AG09309 (cell line): ENCODE measurements at places on chromosomes 1 and 21.
A peak's percentile ranks its signal among the peaks of the same experiment; 100 is the strongest.

GRCh38 chr1:10177876-10178275 lies 32.5 kb upstream of the KIF1B start:
- DNase-seq, result no peak

DNA sequence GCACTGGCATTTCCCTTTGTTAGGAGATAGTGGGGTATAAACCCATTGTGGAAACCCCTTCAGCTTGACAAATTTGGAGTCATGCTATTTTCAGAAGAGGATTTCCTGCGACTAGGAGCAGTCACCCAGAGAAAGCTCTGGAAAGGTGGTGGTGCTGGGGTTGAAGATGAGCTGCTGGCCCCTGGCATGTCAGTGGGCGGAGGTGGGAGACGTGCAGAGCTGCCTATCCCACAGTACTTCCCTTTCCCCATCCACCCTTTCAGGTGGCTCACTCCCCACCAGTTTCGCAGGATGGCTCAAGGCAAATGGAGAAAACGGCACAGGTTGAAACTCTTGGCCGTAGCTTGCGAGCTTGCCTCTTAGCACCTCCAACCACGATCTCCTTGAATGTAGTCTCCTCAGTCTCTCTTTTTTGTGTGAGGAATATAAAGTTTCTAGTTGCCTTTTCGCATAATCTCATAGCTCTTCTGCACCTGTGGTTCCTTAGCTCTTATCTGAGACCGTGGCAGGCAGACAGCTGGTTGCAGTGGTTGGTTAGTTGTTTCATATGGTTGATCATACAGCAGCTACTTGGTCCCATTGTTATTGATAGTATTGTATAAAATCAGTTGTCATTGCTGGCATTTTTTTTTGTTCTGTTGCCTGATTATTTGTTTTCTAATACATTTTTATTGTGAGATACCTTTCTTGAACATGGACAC lies 48.2 kb downstream of the ADARB1 start:
- DNase-seq, result no peak

DNA sequence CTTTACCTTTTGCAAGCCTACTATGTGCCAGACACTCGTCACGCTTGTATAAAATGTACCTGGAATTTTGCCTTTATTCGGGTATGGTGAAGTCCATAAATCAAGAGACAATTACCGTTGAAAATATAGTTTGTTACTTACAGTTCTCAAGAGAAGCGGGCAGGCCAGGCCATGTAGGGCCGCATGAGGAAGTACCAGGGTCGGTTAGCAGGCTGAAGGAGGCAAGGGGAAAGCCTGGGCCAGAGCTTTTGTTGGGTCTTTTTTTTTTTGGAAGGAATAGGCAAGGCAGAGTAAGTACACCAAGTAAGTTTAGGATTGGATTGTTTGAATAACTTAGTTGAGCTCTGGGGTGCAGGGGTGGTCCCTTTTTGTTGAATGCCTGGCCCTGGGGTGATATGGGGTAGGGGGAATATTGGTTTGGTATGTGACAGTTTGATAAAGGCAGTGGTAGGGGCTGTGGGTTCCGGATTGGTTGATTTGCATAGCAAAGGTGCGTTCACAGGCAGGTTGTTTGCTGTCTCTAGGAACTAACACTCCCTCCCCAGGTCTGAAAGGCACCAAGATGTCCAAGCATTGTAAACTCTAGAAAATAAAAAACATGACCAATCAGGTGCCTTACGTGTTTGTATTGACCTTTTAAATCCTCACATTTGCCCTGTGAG lies 80.7 kb downstream of the KAZN start:
- DNase-seq, result no peak

DNA sequence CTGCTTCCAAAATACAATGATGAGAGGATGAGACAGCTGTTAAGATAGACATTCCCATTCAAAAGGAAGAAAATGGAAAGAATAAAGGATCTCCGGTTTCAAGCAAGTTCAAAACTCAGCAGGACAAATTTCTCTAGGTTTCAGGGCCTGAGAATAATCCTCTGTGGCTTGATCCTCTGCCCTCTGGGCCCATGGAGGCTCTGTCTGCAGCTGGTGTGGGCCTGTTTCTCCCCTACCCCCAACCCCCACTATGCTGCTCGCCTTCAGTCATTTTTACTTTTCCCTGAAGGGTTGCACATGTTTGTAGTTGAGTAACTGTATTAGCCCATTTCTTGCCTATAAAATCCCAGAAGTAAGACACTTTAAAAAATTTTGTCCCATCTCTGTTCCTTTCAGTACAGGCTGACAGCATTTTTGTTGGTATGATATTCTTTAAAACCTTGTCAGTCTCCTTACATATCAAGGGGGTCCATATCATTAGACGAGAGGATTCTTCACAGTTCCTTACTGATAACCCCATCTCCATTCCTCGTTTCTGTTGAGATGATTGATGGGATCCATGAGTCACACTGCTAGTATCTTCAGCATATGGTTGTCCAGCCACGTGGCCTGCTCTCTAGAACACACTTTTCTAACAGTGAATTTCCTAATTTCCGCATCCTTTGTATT lies 10.5 kb downstream of the ZMYM4 start:
- no peak for DNase-seq

GRCh38 chr1:175273376-175274031 lies 80.9 kb upstream of the KIAA0040 start:
- DNase-seq, result no peak

DNA sequence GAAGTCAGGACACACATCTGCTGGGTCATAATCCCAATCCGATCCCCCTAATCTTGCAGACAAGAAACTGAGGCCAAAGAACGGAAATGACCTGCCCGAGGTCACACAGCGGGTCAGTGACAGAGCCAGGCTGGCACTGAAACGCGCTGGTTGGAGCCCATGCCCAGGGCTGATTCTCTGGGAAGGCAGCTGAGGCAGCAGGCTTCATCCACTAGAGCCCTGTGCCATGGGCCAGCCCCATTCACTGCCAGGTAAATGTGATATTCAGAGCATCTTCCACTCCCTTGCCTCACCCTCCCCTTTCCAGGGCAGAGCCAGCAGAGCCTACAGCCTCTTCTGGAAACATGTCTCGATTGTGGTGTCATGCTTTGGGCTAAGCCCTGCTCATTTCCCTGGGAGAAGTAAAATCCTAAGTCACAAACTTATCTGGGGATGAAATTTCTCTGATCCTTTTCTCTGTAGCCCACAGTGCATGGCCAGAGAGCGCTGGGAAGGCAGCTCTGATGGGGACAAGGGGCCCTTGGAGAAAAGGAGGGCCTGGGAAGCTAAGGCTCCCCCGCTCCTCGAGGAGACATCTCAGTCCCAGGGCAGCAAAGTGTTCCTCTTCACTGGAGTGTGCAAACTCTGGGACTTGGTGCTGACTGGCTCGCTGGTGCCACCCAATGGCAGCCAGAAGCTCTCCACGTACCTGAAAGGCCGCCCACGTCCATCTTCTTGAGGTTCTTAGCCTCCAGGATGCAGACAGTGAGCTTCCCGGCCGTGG lies 110.4 kb downstream of the SYT2 start:
- peak; percentile 62 for DNase-seq

DNA sequence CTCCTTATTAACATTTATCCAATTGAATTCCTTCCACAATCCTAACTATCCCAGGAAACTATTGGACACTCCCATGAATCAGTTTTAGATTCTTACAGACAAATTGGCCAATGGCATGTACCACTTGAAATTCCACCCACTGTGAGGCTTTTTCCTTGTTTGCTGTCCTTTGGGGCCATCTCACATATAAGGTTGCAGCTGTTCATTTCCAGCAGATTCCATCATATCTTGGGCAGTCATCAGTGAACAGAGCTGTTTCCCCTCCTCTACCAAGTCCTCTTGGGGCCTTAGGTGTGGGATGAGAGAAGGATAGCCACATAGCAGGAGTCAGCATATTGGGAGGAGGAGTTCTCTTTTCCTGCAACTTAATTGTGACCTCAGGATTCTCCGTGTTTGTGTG lies 109.1 kb downstream of the HHAT start:
- no peak for DNase-seq

DNA sequence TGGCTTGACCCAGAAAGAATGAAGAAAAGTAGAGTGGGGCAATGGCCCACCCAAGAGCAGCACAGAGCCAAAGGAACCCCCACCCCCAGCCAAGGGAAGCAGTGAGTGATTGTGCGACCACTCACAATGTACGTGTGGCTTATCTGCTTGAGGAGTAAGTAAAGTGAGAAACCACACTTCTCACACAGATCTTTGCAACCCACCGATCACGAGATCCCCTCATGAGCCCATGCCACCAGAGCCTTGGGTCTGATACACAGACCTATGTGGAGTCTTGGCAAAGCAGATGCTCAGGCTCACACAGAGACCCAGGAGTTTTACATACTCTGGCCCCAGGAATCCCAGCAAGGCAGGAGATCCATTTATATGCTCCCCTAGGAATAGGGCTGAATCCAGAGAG lies 14.0 kb upstream of the SLC9C2 start:
- DNase-seq, result no peak

DNA sequence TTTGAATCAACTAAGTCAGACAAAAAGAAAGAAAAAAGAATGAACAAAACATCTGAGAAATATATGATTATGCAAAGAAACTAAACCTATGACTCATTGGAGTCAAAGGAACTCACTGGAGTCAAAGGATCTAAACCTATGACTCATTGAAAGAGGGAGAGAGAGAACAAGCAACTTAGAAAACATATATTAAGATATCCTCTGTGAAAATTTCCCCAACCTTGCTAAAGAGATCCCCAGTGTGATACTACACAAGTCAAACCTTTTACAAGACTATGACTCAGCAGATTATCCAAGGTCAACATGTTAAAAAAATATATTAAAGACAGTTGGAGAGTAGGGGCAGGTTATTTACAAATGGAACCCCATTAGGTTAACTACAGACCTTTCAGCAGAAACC lies 1538.3 kb downstream of the NCAM2 start:
- no peak for DNase-seq

DNA sequence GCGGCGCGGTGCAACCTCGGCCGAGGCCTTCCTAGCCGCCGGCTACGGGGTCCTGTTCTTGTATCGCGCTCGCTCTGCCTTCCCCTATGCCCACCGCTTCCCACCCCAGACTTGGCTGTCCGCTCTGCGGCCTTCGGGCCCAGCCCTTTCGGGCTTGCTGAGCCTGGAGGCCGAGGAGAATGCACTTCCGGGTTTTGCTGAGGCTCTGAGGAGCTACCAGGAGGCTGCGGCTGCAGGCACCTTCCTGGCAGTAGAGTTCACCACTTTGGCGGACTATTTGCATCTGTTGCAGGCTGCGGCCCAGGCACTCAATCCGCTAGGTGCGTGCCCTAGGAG lies 379 bp downstream of the PPCS start:
- no peak for DNase-seq

DNA sequence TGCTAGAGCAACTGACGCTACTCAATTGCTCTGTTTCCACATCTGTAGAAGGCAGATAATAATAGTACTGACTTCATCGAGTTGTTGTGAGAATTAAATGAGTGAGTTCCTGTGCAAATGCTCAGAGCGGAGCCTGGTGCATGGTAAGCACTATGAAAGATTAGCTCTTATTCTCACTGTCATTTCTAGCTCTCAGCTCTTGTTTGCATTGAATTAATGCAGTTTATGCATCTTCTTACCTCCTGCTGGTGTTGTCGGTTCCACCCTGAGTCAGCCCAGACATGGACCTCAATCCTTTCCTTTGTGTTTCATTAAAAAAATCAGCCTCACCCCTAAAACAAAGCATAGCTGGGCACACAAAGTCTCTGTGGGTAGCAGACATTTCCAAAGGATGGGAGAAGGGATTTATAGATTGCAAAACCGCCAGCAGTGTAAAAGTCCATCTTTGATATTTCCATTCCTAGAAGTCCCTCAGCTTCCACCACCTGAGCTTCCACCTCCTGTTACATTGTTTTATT lies 254.4 kb upstream of the CSF3R start:
- DNase-seq, result no peak

DNA sequence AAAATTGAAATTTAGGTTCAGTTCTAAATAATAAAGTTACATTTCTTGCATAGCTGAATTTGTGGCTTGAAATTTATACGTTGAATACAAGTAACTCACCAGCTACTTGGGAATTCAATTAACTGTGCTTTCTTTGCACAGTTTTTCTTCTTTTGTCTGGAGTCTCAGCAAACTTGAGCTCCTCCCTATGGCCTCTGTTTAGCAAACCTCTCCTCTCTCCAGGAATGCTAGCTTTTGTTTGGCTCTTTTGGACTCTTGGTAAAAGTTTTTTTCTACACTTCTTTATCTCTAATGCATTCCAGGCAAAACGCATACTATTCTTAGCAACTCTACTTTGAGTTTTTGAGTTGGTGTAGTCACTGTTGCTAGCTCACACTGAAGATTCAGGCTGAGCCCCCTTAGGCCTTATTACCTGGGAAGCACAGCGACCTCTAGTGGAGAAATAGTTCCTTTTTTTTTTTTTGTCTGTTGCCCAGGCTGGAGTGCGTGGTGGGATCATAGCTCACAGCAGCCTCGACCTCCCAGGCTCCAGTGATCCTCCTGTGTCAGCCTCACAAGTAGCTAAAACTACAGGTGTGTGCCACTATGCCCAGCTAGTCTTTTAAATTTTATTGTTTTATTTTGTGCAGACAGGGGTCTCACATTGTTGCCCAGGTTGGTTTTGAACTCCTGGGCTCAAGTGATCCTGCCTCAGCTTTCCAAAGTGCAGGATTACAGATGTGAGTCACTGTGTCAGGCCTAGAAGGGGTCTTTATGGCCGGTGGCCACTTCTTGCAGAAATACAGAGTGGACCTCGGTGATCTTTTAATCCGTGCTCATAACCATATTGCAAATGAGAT lies 61.7 kb downstream of the CASQ2 start:
- peak; percentile 25 for DNase-seq

- DNase-seq, result peak; percentile 42
Observed at GRCh38 chr1:76330991-76331603, 256.6 kb downstream of the ST6GALNAC3 start.

DNA sequence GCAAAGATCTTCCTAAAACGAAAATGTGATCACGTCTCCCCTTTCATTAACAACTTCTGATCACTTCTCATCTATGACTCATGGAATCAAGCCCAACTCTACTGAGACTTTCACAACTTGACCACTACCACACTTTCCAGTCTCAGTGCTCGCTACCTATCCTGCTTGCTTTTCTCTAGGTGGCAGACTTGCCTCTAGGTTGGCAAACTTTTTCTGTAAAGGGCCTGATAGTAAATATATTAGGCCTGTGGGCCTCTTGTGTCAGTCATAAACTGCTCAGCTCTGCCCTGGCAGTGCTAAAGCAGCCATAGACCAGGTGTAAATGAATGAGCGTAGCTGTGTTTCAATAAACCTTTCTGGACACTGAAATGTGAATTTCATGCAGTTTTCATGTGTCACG lies 21.5 kb upstream of the HMGB4 start:
- no peak for DNase-seq

DNA sequence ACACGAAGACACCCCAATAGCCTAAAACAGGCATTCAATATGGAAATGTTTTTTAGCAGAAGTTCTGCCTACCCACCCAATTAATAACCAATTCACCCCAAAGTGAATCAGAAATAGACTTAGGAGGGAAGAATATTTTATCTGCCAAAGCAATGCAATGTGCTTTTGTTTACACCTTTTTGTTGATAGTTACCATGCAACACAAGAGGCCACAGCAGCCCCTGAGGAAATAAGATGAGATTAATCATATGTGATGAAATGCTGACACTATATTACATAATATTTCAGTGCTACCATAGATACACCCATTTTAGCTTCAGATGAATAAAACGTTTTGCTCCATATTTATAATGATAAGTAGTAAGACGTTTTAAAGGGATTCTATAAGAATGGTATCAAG lies 60.9 kb upstream of the RGS2 start:
- DNase-seq, result no peak
